ENCODE measurements at places on chromosomes 16 and 17.

DNA sequence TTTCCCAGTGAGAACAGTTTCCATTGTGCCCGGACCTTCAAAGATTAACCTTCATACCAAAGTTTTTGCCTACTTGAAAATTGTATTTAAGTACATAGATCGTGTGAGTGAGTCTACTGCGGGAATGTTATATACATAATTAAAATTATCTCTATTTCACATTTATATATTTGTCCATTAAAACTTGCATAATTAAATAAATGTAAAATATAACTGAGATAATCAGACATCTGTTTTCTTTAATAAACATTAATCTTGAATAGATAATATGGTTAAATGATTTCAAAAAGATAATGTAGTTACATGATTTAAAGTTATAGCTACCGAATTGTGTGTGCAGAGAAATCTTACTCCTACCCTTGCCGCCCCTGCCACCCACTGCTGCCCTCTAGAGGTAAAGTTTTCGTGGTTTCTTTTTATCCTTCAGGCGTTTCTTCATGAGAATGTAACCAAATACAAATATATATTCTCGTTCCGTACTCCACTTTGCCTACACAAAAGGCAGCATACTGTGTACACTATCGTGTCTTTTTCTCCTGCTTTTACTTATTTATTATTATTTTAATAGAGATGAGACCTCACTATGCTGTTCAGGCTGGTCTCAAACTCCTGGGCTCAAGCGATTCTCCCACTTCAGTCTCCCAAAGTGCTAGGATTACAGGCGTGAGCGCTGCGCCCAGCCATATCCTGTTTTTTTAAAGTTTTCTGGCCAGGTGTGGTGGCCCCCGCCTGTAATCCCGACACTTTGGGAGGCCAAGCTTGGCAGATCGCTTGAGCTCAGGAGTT, 35.6 kb downstream of the RPA1 start:
- DNase-seq = no peak

DNA sequence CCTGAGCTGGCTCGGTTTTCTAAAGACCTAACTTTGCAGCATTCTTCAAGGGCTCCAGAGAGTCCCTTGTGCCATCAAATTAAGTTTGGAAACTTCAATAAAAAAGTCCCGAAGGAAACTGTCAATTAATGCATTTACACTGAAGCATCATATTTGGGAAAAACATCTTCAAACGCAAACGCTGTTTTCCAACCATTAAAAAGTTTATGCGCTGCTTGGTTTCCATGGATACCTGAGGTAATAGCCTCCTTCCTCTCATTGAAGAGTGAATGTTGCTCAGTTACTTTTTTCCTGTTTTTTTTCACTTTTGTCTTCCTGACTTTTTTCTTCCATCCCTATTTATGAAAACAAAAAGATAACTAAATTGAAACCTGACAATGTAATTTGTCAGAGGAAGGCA, 399.1 kb downstream of the MAF start:
- no peak for DNase-seq

GRCh38 chr16:85130705-85131028, 18.4 kb upstream of the CIBAR2 start:
- DNase-seq = no peak

GRCh38 chr17:82372249-82373071, 895 bp downstream of the UTS2R start:
- no peak for DNase-seq

DNA sequence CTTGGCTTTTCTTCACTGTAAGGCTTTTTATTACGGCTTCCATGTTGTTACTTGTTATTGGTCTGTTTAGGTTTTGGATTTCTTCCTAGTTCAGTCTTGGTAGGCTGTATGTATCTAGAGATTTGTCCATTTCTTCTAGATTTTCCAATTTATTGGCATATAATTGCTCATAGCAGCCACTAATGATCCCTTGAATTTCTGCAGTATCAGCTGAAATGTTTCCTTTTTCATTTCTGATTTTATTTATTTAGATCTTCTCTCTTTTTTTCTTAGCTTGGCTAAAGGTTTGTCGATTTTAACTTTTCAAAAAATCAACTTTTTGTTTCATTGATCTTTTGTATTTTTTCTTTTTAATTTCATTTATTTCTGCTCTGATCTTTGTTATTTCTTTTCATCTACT, 18.5 kb downstream of the NLRP1 start:
- no peak for DNase-seq

DNA sequence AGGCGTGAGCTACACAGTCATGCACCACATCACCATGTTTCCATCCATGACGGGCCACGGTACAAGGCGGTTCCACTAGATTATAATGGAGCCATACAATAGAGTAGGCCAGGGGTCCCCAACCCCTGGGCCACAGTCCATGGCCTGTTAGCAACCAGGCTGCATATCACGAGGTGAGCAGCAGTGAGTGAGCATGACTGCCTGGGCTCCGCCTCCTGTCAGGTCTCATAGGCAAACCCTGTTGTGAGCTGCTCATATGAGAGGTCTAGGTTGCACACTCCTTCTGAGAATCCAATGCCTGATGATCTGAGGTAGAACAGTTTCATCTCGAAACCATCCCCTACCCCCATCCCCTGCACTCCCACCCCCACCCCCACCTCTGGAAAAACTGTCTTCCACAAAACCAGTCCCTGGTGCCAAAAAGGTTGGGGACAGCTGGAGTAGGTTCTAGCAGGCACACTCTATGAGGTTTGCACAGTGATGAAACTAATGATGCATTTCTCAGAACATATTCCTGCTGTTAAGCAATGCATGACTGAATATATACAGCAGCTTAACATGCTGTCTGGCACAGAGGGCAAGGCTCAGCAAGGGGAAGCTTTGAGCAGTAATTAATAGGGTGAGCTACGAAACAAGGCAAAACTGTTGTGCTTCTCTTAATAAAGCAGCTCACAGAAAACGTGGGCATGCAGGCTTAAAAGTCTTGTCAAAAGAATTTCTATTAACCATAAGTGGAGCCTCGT, 108.0 kb downstream of the VPS53 start:
- DNase-seq = no peak

DNA sequence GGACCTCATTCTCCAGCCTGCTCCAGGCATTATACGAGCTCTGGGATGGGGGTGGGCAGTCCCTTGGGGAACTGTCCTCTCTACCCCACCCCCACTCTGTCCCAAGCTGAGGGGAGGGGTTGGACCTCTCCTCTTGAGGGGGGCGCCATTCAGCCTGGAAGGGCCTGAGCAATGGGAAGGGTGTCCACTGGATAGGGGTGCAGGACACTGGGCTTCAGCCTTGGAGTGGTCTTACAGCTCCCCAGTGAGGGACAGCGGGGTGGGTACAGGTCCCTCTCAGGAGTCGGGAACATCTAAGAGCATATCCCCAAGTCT, 9.5 kb upstream of the CBX8 start:
- no peak for DNase-seq

DNA sequence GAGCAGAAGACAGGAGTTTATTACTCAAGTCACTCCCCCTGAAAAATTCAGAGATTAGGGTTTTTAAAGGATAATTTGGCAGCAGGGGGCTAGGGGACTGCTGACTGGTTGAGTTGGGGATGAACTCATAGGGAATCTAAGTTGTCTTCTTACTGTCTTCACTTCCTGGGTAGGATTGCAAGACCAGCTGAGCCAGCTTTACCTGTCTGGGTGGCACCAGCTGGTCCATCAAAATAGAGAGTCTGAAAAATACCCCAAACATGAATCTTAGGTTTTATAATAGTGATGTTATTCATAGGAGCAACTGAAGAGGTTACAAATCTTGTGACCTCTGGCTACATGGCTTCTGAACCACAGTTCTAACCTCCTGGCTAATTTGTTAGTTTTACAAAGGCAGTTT, 157.9 kb downstream of the PPM1E start:
- no peak for DNase-seq

DNA sequence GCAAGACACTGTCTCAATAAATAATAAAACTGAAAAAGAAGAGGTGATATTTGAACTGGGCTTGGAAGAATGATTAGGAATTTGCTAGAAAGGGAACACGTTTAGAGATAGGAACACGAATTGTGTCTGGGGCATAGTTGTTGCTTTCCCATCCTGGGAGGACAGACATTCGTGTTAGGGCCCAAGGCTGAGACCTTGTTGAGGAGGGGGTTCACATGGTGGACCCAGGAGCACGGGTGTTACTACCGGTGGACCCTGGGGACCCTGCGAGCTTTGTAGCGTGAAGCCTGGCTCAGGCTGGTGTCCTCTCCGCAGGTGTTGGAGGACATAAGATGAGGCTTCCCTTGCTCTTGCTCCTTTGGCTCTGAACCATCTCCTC, 1.2 kb downstream of the ACSF3 start:
- DNase-seq = no peak

DNA sequence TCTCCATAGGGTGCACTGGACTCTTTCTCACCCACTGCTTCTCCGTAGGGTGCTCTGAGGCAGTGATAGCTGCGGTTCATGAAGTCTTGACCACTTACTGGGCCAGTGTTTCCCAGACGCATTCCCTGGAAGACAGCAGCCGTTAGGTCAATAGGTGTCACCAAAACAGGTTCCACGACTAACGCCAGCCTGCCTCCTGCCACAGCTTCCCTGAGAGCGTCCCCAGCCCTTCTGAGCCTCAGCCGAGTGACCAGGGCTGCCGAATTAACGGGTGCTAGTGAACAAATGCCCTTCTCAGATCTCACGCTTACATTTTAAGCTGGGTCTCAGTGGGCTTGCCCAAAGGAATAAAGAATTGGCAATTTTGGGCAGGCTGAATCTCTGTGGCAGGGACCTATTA, 188.7 kb upstream of the TNRC6C start:
- no peak for DNase-seq

DNA sequence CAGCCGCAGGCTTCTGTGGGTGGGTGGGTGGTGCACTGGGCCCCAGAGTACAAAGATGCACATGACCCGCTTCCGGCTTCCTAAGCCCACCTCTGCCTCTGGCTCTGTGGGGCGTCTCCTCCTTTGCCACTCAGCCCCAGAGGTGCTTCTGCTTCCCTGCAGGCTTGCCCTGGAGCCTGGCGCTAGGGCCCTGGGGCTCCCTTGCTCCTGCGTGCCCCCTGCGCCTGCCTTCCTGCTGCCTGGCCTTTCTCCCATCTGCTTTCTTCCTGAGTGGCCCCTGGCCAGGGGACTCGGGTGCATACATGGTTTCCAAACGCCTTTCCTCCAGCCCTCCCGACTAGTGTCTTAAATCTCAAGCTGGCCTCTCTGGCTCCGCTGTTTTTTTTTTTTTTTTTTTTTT, 3.4 kb downstream of the WWOX start:
- DNase-seq = no peak

- no peak for DNase-seq
Measured at GRCh38 chr16:48635199-48635718, 25.3 kb upstream of the N4BP1 start.

DNA sequence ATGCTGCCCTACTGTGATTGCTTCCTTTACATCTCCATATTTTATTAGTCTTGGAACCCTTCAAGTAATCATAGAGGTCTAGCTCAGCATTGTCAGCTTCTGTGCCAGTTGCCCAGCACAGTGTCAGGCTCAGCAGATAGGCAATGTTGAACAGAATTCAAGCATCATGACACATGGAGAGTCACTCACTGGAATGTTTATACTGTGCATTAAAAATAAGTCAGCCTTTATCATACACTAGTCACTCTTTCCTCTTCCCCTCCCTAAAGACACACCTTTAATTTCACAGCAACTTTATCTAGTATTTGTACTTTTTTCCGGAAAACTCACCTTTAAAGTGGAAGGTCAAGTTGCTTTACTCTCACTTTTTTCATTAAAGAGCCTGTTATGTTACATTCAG, 253.8 kb upstream of the CDH11 start:
- DNase-seq = no peak

DNA sequence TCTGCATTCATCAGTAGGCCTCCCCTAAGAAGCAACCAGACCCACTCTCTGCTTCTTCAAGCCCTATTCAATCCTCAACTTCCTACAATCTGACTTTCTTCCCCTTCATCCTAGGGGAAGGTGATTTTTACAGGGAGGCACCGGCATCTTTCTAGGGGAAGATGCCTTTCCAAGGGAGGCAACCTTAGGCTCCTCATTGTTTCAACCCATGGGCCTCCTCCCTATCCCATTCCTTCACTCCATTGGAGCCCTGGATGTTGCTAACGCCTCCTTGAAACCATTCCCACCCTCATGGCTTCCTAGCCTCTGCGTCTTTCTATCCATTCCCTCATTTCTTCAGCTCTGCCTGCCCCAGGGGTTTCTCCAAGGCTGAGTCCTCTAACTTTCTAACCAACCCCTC, 2.7 kb upstream of the CUEDC1 start:
- DNase-seq = no peak

- no peak for DNase-seq
Measured at GRCh38 chr17:56810343-56810742, 23.4 kb downstream of the C17orf67 start.

GRCh38 chr16:79607587-79607986, 7.0 kb upstream of the MAF start:
- DNase-seq = no peak

DNA sequence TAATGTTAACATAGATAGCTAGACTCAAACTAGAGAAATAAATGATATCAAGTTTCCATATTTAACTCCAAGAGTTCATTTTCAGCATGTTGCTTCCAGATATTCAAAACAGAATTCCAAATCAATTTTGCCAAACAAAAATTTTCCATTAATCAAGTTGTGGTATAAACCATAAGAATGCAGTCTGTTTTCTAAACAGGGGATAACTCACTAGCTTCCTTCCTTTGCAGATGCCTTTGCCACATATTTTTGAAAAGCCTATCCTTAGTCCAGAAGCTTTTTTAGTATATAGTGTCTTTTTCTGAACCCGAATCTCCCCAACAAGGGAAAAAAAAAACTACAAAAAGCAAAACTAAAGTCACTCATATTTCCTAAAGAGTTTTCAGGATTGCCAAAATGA, 61.5 kb downstream of the HELZ start:
- no peak for DNase-seq

GRCh38 chr16:51355875-51356274, 204.8 kb upstream of the SALL1 start:
- no peak for DNase-seq
